Tibial nerve (tissue), 4 donors: ENCODE measurements at places on chromosomes 1 and 21. TPM values are rescaled to one million over a fixed set of nuclear protein-coding genes. Genes with fewer than 3 reads are reported as not detected.

DNA sequence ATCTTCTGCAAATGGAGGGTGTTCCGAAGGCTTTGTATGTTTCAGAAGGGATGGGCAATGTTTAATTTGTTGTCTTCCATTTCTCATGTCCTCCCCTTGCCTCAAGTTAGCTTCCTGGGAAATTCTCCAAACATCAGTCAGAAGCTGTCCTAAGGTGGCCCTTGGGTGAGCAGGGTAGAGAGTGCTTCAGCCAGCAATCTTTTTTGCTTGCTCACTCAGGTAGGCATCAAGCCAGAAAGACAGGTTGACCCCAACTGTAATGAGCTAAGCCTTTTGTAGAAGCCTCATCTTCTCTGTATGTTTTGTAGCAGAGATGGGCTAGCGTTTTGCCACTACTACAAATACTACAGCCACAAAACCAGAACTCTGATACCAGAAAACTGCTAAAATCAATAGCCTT is 321.5 kb upstream of the FAM78B start:
- no peak for DNase-seq
- no peaks in the 10 kb centered on the region for H3K27me3 ChIP-seq
- no peak overlapping the region for H3K27ac ChIP-seq
- no peaks in the 10 kb centered on the region for H3K36me3 ChIP-seq

GRCh38 chr1:116451702-116452101 is 78.7 kb downstream of the ATP1A1 start:
- DNase-seq: no peak
- H3K4me3 ChIP-seq: no peak overlapping the region
- no peaks in the 10 kb centered on the region for H3K36me3 ChIP-seq
- H3K27ac ChIP-seq: no peak overlapping the region
- no peaks in the 10 kb centered on the region for H3K27me3 ChIP-seq
- no peaks in the 10 kb centered on the region for H3K4me1 ChIP-seq

GRCh38 chr1:204647114-204647804 is 38.3 kb downstream of the LRRN2 start:
- no peaks in the 10 kb centered on the region for H3K27me3 ChIP-seq
- no peak overlapping the region for H3K4me3 ChIP-seq
- DNase-seq: no peak
- H3K36me3 ChIP-seq: no peaks in the 10 kb centered on the region

CLDN8 gene
- not detected for total RNA-seq

DNA sequence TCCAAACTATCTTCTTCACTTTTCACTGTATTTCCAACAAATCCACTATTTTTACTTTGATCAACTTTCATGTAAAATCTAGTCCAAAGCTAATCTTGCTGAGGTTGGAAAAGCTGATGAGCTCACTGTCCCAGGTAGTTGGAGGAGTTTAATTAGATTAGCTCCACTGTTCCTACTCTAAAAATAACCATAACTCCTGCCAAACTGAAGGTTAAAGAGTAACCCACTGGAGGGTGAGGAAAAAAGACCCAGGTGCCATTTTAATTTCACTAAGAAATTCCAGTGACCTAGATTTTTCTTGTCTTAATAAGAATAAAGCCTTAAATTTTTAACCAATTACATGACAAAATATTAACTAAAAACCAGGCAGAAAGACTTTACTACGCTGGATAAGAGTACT is 15.3 kb downstream of the DCAF8 start:
- no peaks in the 10 kb centered on the region for H3K36me3 ChIP-seq
- no peak overlapping the region for H3K27ac ChIP-seq
- H3K27me3 ChIP-seq: no peaks in the 10 kb centered on the region
- no peaks in the 10 kb centered on the region for H3K4me1 ChIP-seq
- DNase-seq: no peak
- H3K4me3 ChIP-seq: no peak overlapping the region

DNA sequence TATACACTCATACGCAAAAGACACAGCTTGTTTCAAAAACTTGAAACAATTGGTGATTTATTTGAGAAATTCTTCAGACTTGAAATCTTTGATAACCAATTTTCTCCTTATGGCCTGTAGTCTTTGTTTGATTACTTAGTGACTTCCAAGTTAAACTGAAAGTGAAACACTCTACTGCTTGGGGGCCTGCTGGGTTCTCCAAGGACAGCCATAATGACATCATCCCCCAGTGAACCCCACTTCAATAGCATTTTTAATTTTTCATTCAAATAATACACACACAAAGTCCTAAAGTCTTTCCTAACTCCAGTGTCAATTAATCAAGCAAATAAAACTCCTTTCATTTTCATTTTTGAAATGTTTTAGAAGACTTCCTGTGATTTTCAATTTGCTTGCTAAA is 59.2 kb downstream of the KRTAP19-8 start:
- H3K36me3 ChIP-seq: no peaks in the 10 kb centered on the region
- DNase-seq: no peak
- H3K4me3 ChIP-seq: no peak overlapping the region
- no peaks in the 10 kb centered on the region for H3K27me3 ChIP-seq

DNA sequence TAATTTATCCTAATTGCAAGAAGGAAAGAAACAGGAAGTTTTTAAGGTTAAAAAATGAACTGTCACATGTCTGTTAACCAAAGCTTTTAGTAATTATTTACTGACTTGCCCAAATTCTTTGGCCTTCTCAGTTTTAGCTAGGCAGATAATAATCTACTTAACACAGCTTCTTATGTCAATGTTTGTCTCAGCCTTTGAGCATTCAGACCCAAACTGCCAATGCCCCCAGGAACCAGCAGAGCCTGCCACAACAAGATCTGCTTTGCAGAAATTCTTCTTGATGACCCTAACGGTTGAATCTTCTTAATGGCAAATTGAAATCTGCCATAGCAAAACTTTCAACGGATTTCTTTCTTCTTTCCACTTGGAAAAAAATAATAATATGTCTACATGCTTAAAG is 792.4 kb upstream of the ADGRL2 start:
- H3K4me1 ChIP-seq: no peaks in the 10 kb centered on the region
- no peak for DNase-seq
- no peaks in the 10 kb centered on the region for H3K27me3 ChIP-seq
- no peaks in the 10 kb centered on the region for H3K36me3 ChIP-seq
- no peak overlapping the region for H3K4me3 ChIP-seq

DNA sequence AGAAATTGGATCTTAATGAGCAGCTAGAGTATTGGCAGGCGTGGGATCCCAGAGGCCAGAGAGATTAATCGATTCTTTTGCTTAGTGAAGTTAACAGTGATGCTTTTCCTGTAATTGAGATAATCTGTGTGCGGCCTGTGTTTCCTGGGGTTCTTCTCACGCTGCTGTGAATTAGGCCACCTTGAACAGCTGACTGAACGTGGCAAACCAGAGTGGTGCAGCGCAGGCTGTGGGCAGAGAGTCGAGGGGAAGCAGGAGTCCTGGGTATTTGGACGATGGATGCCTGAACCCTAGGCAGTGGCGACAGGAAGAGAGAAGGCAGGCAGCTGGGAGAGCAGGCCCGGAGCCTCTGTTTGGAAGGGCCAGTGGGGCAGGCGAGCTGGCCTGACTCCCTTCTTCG is 51.7 kb downstream of the RYR2 start:
- H3K4me1 ChIP-seq: no peaks in the 10 kb centered on the region
- DNase-seq: no peak
- no peaks in the 10 kb centered on the region for H3K36me3 ChIP-seq
- no peak overlapping the region for H3K4me3 ChIP-seq

DNA sequence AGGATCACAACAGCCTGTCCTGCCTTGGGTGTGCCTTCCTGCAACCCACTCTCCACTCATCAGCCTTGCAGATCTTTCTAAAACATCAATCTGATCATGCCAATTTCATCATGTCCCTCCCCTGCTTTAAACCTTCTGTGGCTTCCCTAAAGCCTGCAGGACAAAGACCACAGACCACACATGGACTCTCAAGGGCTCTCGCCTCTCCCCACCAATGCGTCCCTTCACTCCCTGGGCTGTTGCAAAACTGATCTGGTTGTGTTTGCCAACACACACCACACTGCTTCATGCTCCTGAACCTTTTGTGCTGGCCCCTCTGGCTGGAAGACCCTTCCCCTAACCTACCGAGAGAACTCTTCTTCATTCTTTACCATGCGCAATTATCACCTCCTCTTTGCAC is 72.4 kb downstream of the ITPKB start:
- no peak overlapping the region for H3K4me3 ChIP-seq
- H3K27ac ChIP-seq: no peak overlapping the region
- DNase-seq: no peak
- peaks cover 62% of the 10 kb centered on the region for H3K4me1 ChIP-seq

GRCh38 chr21:42532466-42533181 is 19.0 kb downstream of the SLC37A1 start:
- DNase-seq: peak; percentile 41
- no peaks in the 10 kb centered on the region for H3K36me3 ChIP-seq
- no peak overlapping the region for H3K27ac ChIP-seq
- no peak overlapping the region for H3K4me3 ChIP-seq
- no peaks in the 10 kb centered on the region for H3K27me3 ChIP-seq

- H3K4me3 ChIP-seq: no peak overlapping the region
- peaks cover 17% of the 10 kb centered on the region for H3K4me1 ChIP-seq
- H3K27ac ChIP-seq: peak overlapping the region; percentile 15
- H3K36me3 ChIP-seq: no peaks in the 10 kb centered on the region
These were observed 128.2 kb downstream of the TBX19 start for GRCh38 chr1:168408884-168409283.

GRCh38 chr1:41222496-41222895 is 19.6 kb downstream of the SCMH1 start:
- peaks cover 14% of the 10 kb centered on the region for H3K4me1 ChIP-seq
- H3K27me3 ChIP-seq: no peaks in the 10 kb centered on the region
- peaks cover 23% of the 10 kb centered on the region for H3K36me3 ChIP-seq
- H3K4me3 ChIP-seq: no peak overlapping the region
- DNase-seq: no peak

CGN gene
- total RNA-seq: 3.0 TPM

FOXO6 gene
- 4.4 TPM for total RNA-seq

DNA sequence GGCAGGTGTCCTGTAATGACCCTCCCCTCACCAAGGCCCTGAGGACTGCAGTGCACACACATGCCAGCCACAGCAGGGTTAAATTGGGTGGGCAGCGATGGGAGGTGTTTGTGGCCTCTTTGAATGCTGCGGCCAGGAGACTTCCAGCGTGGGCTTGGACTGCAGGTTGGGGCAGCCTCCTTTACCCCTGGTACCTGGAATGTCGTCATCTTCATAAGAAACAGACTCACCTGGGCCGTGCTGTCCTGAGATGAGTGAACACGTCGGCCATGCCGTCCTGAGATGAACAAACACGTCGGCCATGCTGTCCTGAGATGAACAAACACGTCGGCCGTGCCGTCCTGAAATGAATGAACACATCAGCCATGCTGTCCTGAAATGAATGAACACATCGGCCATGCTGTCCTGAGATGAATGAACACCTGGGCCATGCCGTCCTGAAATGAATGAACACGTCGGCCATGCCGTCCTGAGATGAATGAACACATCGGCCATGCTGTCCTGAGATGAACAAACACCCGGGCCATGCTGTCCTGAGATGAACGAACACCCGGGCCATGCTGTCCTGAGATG is 50.1 kb upstream of the COL6A1 start:
- no peaks in the 10 kb centered on the region for H3K4me1 ChIP-seq
- no peak for DNase-seq
- no peaks in the 10 kb centered on the region for H3K27me3 ChIP-seq
- H3K4me3 ChIP-seq: no peak overlapping the region
- H3K27ac ChIP-seq: no peak overlapping the region
- no peaks in the 10 kb centered on the region for H3K36me3 ChIP-seq

GRCh38 chr1:81142099-81142826 is 658.5 kb upstream of the ADGRL2 start:
- DNase-seq: no peak
- H3K4me1 ChIP-seq: no peaks in the 10 kb centered on the region
- H3K27ac ChIP-seq: no peak overlapping the region
- no peak overlapping the region for H3K4me3 ChIP-seq
- H3K27me3 ChIP-seq: no peaks in the 10 kb centered on the region

SPRR1B gene
- not detected for total RNA-seq

DNA sequence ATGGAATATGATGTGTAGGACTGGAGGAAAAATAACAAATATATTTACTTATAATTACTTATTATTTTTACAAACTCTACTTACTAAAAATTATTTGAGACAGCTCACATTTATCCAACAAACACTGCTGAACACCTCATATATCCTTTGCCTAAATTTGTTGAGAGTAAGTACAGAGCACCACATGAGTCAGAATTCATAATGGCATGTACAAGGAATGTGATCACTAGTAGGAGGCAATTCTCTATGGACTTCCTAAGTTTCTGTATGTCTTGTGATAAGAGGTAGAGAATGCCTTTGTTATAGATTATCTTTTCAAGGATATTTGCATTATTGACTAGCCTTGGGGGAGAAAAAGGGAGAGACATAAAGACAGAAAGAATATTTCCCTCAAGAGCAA is 8.2 kb upstream of the ST6GALNAC3 start:
- no peaks in the 10 kb centered on the region for H3K27me3 ChIP-seq
- no peak overlapping the region for H3K4me3 ChIP-seq
- DNase-seq: no peak
- no peaks in the 10 kb centered on the region for H3K36me3 ChIP-seq
- H3K4me1 ChIP-seq: peaks cover 4% of the 10 kb centered on the region
- H3K27ac ChIP-seq: no peak overlapping the region

MYBPH gene
- not detected for total RNA-seq

DNA sequence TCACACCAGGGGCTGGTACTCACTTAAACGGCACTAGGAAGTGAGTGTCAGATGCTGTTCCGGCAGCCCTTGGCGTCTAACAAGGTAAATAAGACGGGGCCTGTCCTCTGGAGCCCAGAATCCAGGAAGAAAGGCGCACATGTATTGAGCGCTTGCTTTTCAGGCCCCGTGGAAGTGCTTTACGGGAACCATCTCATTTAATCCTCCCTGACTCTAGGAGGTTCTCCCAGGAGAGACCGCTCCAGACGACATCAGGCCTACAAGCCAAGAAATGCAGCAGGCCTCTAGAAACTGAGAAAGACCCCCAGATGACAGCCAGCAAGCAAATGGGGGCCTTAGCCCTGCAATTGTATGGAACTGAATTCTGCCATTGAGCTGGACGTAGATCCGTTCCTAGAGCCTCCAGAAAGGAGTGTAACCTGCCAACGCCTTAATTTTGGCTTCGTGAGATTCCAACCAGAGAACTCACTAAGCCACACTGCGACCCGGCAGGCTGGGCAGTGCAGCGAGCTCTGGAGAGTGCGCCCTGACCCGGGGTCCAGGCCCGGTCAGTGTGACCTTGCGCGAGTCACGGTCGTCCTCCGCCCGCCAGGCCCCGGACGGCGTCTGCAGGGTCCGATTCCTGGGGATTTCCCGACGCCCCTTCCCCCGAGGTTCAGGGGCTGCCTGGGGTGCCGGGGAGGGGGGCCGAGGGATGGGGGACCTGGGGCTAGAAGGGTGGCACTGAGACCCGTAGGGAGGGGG is 532 bp upstream of the MANEAL start:
- H3K4me1 ChIP-seq: peaks cover 15% of the 10 kb centered on the region
- H3K27ac ChIP-seq: no peak overlapping the region
- no peaks in the 10 kb centered on the region for H3K36me3 ChIP-seq
- peak overlapping the region; percentile 65 for H3K4me3 ChIP-seq
- DNase-seq: no peak

DNA sequence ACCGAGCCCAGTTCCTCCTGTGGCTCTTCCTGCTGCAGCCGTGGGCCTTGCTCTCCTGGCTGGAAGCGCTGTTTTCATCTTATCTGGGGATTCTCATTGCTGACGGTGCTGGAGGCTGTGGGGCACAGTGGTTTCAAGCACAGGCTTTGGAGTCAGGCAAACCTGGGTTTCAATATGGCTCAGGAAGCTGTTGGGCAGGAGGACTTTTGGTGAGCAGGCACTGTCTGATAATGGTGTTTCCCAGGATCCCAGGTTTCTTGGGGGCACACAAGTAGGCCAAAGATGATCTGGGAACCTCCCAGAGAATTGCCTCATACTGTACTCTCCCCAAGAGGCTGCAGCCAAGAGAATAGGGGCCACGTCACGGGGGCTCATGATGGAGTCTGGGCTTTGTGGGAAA is 105.6 kb upstream of the TRABD2B start:
- H3K27ac ChIP-seq: no peak overlapping the region
- DNase-seq: no peak
- H3K27me3 ChIP-seq: no peaks in the 10 kb centered on the region
- H3K4me1 ChIP-seq: no peaks in the 10 kb centered on the region
- no peak overlapping the region for H3K4me3 ChIP-seq
- H3K36me3 ChIP-seq: no peaks in the 10 kb centered on the region
